Adrenal gland (tissue), 19 donors: ENCODE measurements at places on chromosomes 16 and 17. TPM values are rescaled to one million over a fixed set of nuclear protein-coding genes. Genes with fewer than 3 reads are reported as not detected.

- peak; percentile 67 for DNase-seq
Measured at GRCh38 chr16:1154291-1154886, 1.5 kb downstream of the CACNA1H start.

DNA sequence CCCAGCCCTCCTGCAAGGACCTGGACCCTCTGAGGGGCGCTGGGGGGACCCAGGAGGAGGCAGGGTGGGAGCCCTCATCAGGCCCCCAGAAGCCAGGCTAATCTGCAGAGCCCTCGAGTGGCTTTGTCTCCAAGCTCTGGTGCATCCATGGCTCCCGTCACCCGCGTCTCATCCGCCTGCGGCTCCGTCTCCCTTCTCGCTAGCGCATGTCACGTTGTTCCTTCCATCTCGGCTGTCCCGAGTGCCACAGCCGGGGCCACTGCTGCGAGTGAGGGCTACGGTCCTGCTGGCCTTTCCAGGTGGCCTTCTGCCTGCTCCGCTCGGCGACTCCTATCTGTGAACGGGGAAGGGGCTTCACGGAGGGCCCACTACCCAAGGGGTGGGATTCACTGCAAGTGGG is 53.6 kb downstream of the ZFPM1 start:
- DNase-seq: no peak

GRCh38 chr17:7589891-7590691 is at the start of gene SOX15:
TSS of gene SOX15 (minus strand) at chr17:7590094. CDS start at chr17:7589676, 418 bp downstream.
- no peak for DNase-seq

DNA sequence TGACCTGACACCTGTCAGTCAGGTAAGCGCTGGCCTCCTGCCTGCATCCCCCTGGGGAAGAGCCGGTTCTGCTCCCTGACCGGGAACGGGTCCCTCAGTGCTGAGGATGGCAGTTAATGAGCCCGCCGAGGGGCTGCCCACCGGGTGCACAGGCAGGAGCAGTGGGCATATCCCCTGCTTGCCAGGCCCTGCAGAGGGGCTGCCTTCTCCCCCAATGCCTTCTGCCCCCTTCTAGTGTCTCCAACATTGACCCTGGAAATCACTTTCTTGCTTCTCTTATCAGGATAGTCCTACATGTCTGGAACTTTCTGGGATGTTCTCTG is 388.5 kb downstream of the SEC14L1 start:
- DNase-seq: no peak

DNA sequence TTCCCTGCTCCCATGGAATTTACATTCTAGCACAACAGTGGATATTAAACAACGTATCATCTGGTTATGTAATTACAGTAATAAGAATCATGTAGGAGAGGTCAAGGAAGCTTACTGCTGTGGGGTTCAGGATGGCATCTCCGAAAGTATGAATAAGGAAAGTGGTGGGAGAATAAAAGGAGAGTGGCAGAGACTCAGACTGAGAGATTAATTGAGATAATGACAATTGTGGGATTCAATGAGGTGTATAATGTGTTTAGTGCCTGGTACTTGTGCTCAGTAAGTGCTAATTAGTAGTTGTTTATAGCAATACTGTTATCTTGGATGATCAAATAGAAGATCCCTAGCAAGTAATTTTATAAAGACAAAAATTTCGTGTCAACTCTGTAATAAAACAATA is 45.3 kb downstream of the NF1 start:
- DNase-seq: no peak

- DNase-seq: no peak
Measured at GRCh38 chr16:82082543-82083244, 47.6 kb downstream of the HSD17B2 start.

DNA sequence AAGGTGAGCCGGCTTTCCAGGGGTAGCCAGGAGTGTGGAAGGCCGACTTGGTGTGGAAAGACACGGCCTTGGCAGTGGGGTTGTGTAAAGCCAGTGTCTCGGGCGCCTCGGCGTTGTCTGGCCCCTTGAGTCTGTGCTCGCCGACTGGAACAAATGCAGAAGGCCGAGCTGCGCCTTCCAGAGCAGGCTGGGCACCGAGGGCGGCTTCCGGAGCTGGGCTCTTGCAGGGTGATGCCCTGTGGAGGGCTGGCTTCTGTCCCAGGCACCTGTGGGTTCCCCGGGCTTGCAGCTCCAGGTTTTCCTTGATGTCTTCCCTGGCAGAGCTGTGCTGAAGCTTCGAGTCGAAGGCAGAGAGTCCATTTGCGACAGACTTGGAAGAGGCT is 8.0 kb downstream of the ZNF750 start:
- no peak for DNase-seq

DNA sequence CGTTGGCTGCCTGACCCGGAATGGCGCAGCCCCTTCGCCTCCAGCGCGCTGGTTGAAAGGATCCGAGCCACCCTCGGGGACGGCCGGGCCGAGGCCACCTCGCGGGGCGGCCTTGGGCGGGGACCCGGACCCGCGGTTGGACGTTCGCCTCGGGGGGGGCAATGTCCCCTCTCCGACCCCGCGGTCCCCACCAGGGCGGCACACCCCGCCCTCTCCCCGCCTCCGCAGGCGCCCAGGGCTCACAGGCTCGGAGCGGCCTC is 1.0 kb upstream of the SOX8 start:
- DNase-seq: no peak

- no peak for DNase-seq
Measured at GRCh38 chr16:50712560-50712898, 19.1 kb downstream of the NOD2 start.

DNA sequence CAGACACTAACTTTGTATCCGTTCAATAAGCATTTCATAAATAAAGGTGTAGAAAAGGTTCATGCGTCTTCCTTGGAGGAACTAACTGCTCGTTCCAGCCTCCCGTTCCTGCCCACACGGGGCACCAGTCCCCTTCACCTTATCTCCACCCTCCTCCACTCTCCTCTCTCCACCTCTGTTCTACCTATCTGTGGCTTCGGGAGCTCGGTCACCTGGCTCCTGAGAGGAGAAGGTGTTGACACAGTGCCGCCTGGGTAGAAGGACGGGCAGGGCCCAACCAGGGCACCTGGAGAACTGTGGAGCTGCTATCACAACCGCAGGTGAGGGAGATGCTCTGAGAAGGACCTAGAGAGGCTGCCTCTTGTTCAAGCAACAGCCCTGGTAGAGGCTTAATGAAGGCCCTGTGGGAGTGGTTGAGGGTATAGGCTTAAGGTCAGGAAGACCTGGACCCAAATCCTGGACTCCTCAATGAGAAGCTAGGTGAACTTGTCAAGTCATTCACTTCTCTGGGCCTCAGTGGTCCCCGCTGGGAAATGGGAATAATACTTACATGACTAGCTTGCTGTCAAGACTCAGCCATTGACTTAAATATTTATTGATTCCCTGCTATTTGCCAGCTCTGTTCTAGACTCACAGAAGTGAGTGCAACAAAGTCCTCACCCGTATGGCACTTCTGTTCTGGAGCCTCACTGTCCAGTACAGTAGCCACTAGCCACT is 9.6 kb upstream of the MINK1 start:
- DNase-seq: no peak

- no peak for DNase-seq
Measured at GRCh38 chr16:88440686-88441405, 12.2 kb upstream of the ZFPM1 start.

GRCh38 chr17:2438823-2439222 is 38.0 kb upstream of the MNT start:
- no peak for DNase-seq

- DNase-seq: no peak
Measured at GRCh38 chr17:78132084-78132676, 1.6 kb downstream of the TMC8 start.

GRCh38 chr17:55969562-55970324 is 183.5 kb upstream of the ANKFN1 start:
- no peak for DNase-seq

- DNase-seq: peak; percentile 17
Measured at GRCh38 chr16:50731130-50731988, 10.5 kb upstream of the CYLD start.

GRCh38 chr16:49356728-49357488 is 16.7 kb upstream of the C16orf78 start:
- DNase-seq: no peak

DNA sequence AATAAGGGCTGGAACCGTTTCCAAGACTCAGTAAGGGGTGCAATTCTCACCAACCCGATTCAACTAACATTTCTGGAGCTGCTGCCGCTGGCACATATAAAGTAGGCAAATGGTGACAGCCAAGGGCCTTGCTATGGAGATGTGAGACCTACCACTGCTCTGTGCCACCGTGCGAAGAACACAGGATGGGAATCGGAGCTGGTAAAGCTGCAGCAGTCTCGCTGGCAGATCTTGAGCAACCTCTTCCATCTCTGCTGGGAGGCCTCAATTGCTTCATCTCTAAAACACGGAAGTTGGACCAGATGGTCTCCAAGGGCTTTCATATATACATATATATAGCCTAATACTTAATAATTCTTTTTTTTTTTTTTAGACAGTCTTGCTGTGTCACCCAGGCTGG is 128.9 kb upstream of the RCVRN start:
- DNase-seq: peak; percentile 53

DNA sequence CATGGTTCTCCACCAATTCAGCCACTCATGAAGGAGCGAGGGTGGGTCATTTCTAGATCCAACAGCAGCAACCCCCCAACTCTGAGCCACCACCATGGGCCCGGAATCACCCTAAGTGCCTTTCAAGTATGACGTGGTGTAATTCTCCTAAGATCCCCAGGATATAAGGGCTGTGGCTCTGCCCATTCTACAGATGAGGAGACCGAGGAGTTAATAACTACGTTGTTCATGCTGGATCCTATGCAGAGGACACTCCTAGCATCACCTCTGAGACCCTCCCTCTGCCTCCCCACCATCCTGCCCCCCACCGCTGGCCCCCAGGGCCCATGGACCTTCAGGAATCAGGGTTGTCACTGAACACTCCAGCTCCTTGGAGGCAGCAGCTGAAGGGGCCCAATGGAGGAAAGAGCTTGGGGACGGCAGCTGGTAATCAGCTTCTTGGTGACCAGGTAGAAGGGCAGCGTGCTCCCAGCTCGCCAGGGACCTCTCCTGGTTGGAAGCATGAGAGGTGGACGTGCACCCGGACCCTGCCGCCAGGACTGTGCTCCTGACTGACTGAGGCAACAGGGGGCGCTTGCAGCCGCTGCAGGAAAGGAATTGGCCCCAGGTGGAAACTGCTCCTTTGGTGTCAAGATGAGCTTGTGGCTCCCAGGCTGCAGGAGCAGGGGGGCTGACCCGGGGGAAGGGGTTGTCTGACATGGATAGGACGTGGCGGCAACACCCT is 28.2 kb upstream of the CACNG1 start:
- no peak for DNase-seq

- DNase-seq: no peak
Measured at GRCh38 chr17:68850749-68851510, 104.3 kb downstream of the ABCA8 start.

G6PC1 gene
- total RNA-seq: not detected

KRT222 gene
- 7.1 TPM for total RNA-seq

ITGAE gene
- 23.4 TPM for total RNA-seq

PAFAH1B1 gene
- 166 TPM for total RNA-seq

HOXB6 gene
- 9.1 TPM for total RNA-seq

MT1A gene
- total RNA-seq: not detected

MYH2 gene
- not detected for total RNA-seq

BAIAP3 gene
- 22.0 TPM for total RNA-seq
